ENCODE measurements at places on chromosomes 2 and 18. TPM values are rescaled to one million over a fixed set of nuclear protein-coding genes. Genes with fewer than 3 reads are reported as not detected.

MC2R gene
- total RNA-seq, result 0.15 TPM

SERPINB13 gene
- not detected for total RNA-seq

CNGA3 gene
- not detected for total RNA-seq

CXCR4 gene
- 45.9 TPM for total RNA-seq
